CD4-positive, CD25-positive, alpha-beta regulatory T cell (primary cell): ENCODE measurements at places on chromosomes 11 and 22. TPM values are rescaled to one million over a fixed set of nuclear protein-coding genes. Genes with fewer than 3 reads are reported as not detected.

GRCh38 chr22:18111759-18112330 is 1.2 kb downstream of the TUBA8 start:
- DNase-seq = no peak

The OR8G5 gene
- total RNA-seq = not detected

The CLMP gene
- 0.20 TPM for total RNA-seq

The SLC1A2 gene
- not detected for total RNA-seq

DNA sequence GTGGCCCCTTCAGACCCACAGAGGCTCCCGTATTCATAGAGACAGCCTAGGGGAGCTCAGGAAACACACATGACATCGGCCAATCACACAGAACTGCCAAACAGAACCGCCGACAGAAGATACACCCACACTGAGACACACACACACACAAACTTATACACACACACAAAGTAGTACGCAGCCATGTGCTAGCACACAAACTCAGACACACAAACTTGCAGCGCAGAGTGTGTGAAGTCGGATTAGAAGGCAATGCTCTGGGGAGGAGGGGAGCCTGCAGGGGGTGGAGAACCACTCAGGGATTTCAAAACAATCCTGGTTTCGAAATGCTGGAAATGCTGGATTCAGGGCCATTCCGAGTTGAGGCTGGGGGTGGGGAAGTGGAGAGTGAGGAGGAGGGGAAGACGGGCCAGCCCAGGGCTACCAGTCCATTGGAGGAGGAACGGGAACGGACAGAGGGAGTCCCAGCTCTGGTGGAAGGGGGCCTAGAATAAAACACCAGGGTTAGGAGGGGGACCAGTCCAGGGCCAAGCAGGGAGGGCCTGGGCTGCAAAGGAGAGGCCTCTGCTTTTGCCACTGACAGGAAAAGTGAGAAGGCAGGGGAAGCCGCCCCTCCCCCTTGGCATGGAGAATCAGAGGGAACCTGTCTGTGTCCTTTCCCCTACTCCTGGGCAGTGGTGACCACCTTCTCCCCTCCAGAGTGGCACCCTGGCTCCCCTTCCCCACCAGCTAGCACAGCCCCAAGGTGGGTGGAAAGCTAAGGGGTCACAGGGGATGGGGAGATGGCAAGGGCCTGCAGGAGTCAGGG is 4.4 kb downstream of the BCL9L start:
- DNase-seq = no peak

- DNase-seq = peak; percentile 63
These were observed 30.4 kb downstream of the RTN4R start for GRCh38 chr22:20237480-20238440.
